Spinal cord (tissue), 10 donors: ENCODE measurements at places on chromosomes 5 and 9. TPM values are rescaled to one million over a fixed set of nuclear protein-coding genes. Genes with fewer than 3 reads are reported as not detected.

Gene SNX24
- total RNA-seq, result 38.3 TPM

Gene TAF11L2
- not detected for total RNA-seq

Gene SPATA31D4
- total RNA-seq, result not detected

Gene OSMR
- 10.1 TPM for total RNA-seq

Gene PCDHB15
- total RNA-seq, result 15.2 TPM

Gene SOHLH1
- total RNA-seq, result 0.50 TPM

Gene SLC23A1
- 0.40 TPM for total RNA-seq

Gene PCDHA13
- total RNA-seq, result 1.9 TPM

Gene LCN2
- total RNA-seq, result 0.28 TPM

Gene PROP1
- not detected for total RNA-seq

Gene CKMT2
- 7.0 TPM for total RNA-seq

Gene CXCL14
- 13.0 TPM for total RNA-seq

Gene SELENOP
- total RNA-seq, result 305 TPM

Gene ZNF79
- 12.2 TPM for total RNA-seq

Gene FOXD4L3
- 0.17 TPM for total RNA-seq

Gene EMB
- total RNA-seq, result 39.1 TPM

Gene ACTL7B
- total RNA-seq, result not detected

Gene SLC36A2
- total RNA-seq, result 0.06 TPM

Gene FBN2
- total RNA-seq, result 99.7 TPM

Gene TPPP
- total RNA-seq, result 27.9 TPM

Gene CDH12
- total RNA-seq, result 29.9 TPM

Gene HDHD3
- total RNA-seq, result 9.6 TPM

Gene GLRA1
- total RNA-seq, result 5.1 TPM

Gene UBE2QL1
- total RNA-seq, result 9.3 TPM

Gene KDM3B
- total RNA-seq, result 77.8 TPM

Gene GNA14
- 5.0 TPM for total RNA-seq

Gene CORO2A
- total RNA-seq, result 1.7 TPM

Gene CHSY3
- total RNA-seq, result 13.7 TPM

Gene GGTA1
- 7.6 TPM for total RNA-seq

Gene PCDHA6
- 3.0 TPM for total RNA-seq
